ENCODE measurements at places on chromosomes 3 and 15. TPM values are rescaled to one million over a fixed set of nuclear protein-coding genes. Genes with fewer than 3 reads are reported as not detected.

DNA sequence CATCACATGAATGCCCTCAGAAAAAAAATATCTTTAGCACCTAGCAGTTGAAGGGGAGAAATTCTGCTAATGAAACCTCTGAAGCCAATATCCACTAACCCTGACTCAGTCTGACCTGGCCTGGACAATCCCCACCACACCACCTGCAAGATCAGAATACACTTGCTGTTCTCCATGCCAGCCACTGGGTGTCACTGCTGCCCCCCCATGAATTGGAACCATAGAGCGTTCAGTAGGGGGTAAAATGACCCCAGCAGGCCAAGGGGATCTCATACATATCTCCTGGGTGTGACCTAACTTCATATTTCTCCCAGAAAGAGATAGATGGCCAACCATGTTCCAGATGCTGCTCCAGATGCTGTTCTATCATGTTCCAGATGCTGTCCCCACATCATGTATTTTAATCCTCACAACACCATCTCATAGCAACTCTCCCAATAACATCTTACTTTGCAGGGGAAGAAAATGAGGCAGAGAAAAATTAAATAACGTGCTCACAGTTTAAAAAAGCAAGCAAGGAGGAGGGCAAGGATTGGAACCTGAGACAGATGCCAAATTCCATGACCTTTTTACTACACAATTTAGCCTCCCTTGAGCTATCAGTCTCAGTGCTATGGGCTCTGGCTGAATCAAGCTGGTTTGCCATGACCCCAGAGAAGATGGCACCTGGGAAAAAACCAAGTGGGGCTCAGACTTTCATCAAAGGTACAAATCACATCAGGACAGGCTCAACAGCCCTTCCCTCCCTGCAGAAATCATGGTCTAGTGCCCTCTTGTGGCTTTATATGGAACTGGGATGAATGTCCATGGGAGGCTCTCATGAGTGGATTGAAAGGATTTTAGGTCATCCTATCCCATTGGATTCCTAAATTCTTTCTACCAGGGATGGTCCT lies 12.4 kb downstream of the NTRK3 start:
- DNase-seq, result no peak

- no peak for DNase-seq
Observed at GRCh38 chr3:2097641-2098191, 950 bp upstream of the CNTN4 start.

DNA sequence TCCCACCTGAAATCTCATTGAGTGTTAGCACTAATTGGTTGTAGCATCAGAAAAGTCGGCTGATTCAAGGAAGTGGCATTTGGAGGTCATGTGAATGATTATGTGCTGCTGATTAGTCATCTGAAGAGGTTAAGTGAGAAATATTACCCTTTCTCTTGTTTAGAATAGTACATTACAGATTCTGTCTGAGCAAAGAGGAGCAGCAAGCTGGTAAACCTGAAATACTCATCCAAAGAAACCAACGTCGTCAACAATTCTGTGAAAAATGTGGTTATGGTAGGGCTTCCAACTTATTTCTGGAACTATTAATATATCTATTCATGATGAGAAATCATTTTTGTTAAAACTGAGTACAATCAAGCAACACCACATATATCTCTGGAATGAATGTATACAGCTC lies 1024.9 kb downstream of the TUSC7 start:
- no peak for DNase-seq

DNA sequence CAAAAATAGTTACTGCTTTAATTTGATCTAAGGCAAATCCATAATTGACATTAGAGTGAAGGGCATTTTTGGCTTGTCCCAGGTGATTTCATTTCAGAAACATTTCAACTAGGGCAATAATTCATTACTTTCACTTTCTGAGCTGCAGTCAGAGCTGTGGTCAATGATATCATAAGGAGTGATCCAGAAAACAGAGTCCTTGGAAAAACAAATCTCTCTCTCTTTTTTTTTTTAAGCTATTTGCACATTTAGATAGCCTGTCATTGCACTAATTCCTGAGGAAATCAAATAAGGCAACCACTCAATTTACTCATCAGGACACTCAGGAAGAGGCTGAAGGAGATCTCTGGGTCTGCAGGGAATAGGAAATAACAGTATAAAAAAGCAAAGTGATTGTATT lies 269.5 kb upstream of the LRRC3B start:
- DNase-seq, result no peak

DNA sequence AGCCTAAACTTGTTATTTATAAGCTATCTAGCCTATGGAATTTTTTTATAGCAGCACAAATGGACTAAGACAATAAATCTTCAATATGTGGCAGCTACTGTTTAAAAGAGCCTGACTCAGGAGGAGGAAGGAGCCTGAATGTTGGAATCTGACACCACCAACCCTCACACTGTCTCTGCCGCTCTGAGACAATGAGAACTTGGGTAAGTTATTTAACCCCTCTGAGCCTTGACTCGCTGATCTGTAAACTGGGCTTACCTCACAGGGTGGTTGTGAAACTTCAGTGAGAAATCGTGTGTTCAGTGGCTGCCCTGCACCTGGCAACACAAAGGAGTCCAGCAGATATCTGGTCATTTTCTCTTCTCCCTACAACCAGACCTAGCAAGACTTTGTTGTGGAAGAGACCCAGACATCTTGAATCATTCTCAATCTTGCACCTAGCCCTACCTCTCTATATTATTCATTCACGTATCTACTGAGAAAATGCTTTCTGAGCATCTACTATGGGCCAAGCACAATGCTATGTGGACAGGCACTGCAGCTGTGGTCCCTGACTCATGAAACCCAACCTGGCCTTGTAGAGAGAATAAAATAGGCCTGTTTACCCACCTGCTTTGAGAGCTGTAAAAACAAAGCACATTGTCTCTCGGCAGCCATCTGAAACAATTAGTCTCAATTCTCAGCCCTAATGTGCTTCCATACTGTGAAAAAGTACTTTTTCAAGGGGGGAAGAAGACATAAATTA lies 81.9 kb upstream of the SLC25A36 start:
- no peak for DNase-seq

DNA sequence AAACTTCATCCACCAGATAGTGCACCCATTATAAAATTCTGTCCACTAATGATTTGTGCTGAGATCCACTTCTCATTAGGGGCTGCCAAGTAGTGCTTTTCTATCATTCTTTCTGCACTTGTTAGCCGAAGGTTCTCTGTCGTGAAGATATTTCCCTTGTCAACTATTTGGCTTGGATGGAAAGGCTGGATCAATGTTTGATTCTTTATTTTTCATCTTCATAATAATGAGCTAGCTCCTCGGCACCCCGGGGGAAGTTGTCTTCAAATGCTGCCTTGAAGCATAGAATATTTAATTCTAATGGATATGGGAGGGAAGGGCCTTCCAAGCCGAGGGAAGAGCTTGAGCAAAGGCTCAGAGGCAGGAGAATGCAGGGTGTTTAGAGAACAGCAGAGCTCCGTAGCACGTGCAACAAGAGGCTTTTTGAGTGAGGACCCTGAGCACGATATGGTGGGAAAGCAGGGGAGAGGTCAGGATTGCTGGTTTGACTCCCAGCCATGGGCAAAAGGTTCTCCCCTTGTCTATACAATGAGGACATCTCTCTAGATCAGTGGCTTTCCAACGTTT lies 16.3 kb upstream of the MUC20 start:
- DNase-seq, result no peak

Gene TNIK
- 21.1 TPM for polyA plus RNA-seq

GRCh38 chr3:69848113-69848512 lies 108.8 kb downstream of the MITF start:
- DNase-seq, result no peak
